ENCODE measurements at places on chromosomes 16 and 17. TPM values are rescaled to one million over a fixed set of nuclear protein-coding genes. Genes with fewer than 3 reads are reported as not detected.

- peak; percentile 45 for DNase-seq
- no peak overlapping the region for H3K27ac ChIP-seq
- no peak overlapping the region for H3K4me3 ChIP-seq
- H3K4me1 ChIP-seq: peaks cover 47% of the 10 kb centered on the region
- H3K36me3 ChIP-seq: no peaks in the 10 kb centered on the region
These were observed 219.2 kb downstream of the C16orf78 start for GRCh38 chr16:49592546-49593423.

DNA sequence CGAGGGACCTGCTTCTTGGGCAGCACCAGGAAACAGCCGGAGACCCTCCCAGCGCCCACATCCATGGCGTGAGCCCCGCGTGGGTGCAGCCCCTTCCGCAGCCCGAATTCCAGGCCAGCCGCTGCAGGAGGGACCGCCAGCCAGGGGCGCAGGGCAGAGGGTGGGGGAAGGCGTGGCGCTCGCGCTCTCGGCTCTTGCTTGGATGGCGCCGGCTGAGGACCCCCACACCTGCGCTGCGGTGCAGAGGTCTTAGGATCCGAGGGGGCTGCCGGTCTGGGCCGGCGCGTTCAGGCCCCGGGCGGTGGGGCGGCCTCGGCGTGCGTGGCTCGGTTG, 28.8 kb downstream of the ACTG1 start:
- H3K27ac ChIP-seq: no peak overlapping the region
- DNase-seq: no peak
- H3K4me3 ChIP-seq: no peak overlapping the region
- peaks cover 5% of the 10 kb centered on the region for H3K27me3 ChIP-seq

DNA sequence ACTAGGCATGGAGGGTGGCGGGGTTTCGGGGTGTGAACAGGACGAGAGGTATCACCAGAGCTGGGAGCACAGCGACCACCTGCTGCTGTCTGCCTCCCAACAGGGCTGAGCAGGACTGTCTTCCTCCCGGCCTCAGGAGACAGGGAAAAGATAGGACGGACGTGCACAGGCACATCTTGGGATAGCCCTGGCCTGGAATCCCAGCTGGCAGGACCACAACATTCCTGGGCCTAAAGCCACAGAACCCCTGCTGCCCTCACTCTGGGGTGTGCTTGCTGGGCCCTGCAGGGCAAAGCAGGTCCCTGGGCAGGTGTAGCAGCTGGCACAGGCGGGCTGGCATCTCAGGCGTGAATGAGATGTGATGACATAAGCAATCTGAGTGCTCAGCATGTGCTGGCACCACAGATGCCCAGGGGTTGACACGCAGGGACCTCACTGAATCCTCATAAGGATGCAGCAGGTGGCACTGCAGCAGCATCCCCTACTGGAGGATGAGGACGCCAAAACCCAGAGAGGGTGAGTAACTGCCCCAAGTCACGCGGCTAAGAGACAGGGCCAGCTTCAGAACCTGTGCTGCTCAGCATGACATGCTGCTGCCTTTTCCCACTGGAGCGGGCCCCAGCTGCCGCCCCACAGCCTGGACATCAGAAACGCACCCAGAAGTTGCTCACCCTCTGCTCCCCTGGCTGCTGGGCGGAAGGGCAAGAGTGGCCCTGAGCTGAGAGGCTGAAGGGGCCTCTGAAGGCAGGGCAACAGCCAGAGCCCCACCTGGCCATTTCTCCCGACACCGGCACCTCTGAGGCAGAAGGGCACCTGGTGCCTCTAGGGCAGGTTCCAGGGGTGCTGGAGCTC, 7.1 kb downstream of the CORO7 start:
- no peak overlapping the region for H3K4me3 ChIP-seq
- no peaks in the 10 kb centered on the region for H3K27me3 ChIP-seq
- peaks cover 28% of the 10 kb centered on the region for H3K4me1 ChIP-seq
- H3K27ac ChIP-seq: no peak overlapping the region
- H3K36me3 ChIP-seq: no peaks in the 10 kb centered on the region

Gene ITGAE
- total RNA-seq: 45.5 TPM

All from neural crest cell (in vitro differentiated cells).